T47D (cell line): ENCODE measurements at places on chromosomes 6 and 20.
A peak's percentile ranks its signal among the peaks of the same experiment; 100 is the strongest.

GRCh38 chr6:15735567-15736265, 72.9 kb upstream of the DTNBP1 start:
- DNase-seq, result no peak

DNA sequence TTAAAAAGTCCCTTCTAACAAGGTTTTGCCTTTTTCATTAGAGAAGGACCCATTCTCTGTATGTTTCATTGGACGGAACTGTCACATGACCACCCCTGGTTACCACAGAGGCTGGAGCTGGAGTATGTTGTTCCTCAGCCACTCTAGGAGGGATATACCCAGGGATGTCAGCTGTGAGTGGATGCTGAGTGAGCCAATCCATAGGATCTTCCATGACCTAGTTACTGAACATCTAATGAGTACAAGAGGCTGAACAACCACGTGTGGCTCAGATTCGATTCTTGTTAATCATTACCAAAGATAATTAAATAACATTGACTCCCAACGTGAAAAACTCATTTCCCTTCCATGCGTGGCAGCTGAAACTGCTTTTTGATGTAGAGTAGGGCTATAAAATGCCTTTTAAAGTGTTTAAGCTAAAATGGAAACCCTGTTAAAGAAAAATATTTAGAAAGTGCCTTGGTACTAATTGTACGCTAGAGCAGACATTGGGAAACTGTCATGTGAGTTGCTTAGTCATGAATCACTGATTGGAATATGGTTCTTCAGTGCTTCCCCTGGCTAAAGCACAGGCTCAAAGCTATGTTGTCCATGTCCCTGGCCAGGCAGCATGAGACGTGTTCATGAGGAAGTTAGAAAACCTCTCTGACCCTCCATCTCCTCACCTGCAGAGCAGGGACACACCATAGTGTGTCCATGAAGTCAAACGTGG, 256.1 kb downstream of the ZNF217 start:
- no peak for DNase-seq

DNA sequence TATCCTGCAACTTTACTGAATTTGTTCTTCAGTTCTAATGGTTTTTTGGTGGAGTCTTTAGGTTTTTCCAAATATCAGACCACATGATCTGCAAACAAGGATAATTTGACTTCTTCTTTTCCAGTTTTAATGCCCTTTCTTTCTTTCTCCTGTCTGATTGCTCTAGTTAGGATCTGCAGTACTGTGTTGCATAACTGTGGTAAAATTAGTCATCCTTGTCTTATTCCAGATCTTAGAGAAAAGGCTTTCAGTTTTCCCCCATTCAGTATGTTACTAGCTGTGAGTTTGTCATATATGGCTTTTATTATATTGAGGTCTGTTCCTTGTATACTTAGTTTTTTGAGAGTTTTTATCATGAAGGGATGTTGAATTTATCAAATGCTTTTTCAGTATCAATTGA, 4.3 kb downstream of the MICA start:
- DNase-seq, result no peak

- DNase-seq, result no peak
These were observed 16.6 kb downstream of the TENT5A start for GRCh38 chr6:81735756-81736380.

GRCh38 chr6:33797626-33798342, 6.0 kb downstream of the MLN start:
- no peak for DNase-seq

- DNase-seq, result no peak
These were observed 309.3 kb upstream of the SUPT3H start for GRCh38 chr6:45686841-45687569.

DNA sequence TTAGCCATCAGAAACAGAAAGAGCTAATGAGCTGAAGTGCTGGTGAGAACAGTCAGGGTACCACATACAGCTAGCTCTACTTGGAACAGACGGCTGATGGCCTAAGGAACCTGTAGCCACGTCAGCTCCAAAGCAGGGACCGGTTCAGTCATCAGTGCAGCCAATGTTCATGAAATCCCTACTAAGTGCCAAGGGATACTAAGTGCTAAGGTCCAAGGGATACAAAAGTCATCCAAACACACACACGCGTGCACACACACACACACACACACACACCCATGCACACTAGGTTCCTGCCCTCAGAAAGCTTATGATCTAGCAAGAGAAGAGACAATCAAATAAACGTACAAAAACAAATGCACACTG, 53.6 kb downstream of the MAP3K5 start:
- no peak for DNase-seq

DNA sequence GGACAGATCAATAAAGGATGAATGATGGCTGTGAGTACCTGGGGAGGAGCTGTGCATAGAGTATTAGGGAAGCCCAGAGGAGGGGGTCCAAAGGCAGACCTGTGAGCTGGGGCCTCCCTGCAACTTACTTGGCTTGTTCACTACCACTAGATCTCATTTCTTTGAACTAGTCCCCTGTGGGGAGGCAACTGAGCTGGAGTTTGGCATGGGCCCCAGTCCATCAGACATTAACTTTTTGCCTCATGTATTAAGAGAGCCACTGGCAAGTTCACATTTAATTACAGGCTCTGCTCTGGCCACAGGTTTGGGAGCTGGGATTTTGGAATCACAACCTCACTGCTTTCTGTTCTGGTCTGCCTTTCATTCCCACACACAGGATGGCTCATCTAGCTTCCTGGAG, 254.1 kb downstream of the PRL start:
- DNase-seq, result no peak

GRCh38 chr6:45422503-45423110, 44.9 kb upstream of the SUPT3H start:
- DNase-seq, result peak; percentile 43

DNA sequence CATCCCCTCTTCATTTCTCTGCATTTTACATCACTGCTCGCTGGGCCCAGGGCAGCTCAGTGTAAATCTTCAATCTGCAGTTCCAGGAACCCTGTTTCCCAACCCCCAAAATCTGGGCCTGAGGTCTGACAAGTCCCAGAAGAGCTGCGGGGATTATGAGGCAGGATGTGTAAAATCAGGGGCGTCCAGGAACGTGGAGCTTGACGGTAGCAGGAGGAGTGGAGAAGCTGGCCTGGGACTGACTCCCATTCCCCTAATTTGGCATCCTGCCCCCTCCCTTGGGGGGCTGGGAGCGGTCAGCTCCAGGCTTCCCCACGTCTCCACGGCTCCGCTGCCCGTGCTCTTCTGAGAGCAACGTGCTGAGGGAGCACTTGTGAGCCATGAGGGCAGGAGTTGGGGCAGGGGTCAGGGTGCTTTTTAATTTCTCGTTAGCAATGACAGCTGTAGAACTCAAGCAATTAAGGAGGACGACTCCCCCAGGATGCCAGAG, 23.4 kb upstream of the VEGFA start:
- no peak for DNase-seq

GRCh38 chr6:137977814-137978213, 110.8 kb downstream of the TNFAIP3 start:
- DNase-seq, result no peak

GRCh38 chr6:122484760-122485159, 13.2 kb upstream of the SERINC1 start:
- no peak for DNase-seq
